DMS79 treated with DMSO at 0.1 percent for 48 hours (cell line): ENCODE measurements at places on chromosomes 3 and 15.

GRCh38 chr15:86634146-86634545 lies 554.5 kb downstream of the AGBL1 start:
- no peak for DNase-seq

DNA sequence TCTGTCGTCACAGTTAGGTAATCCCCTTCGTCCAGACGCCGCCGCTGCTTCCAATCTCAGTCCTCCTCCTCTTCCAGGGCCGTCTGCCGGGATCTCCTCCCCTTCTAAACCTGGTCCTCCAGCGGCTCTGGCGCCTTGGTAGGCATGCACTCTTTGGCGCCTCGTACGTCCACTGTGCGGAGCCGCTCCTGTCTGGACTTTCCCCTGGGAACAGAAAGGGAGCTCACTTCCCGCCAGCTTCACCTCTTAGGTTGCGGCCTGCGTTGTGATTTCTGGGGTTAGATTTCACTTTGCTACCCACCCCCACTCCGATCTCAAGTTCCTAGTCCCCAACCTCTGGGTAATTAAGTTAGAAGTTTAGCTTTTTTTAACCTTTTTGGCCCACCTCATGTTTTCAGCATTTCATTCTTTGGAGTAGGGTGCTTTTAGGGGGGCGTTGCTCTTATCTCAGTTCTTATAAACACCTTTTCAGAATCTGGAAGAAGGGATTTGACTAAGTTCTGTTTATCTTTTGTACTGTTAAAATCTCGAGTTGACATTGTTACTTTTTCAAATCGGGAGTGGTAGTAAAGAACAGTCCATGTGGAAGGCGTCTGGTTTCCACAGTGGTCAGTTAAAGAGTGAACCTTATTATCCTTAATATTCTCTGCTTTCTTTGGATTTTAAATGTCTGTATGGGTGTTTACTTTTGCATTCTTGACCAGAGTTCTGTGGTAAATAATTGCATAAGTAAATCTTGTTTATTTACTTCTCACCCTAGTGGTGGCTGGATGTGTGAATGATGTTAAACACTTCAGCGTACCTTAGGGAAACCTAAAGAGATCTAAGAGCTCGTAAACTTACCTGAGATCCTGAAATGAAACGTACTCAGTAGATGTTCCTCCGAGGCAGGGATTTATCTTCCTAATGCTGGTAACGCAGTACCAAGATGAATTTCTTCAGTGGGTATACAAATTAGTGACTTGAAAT lies 611 bp downstream of the CTDSPL2 start:
- DNase-seq: peak; percentile 53

- no peak for DNase-seq
These were observed 599.4 kb downstream of the UNC13C start for GRCh38 chr15:54577476-54578250.

DNA sequence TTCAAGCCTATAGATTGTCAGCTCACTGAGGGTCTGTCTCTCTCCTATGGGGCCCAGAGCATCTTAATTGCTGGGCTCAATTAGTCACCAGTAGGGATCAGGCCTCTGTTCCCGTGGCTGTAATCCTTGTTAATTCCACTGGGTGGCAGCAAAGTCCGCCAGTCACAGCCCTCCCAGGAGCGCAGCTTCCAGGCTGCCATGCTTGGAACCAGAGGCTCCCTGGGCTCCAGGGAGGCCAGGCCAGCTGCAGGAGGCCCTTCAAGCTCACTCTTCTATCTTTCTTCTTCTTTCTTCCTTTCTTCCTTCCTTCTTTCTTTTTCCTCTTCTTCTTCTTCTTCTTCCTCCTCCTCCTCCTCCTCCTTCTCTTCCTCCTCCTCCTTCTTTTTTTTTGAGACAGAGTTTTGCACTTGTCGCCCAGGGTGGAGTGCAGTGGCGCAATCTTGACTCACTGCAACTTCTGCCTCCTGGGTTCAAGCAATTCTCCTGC lies 14.4 kb downstream of the RNU5B-1 start:
- DNase-seq: peak; percentile 29

- DNase-seq: no peak
These were observed 495.2 kb upstream of the EPHA6 start for GRCh38 chr3:96319166-96319565.

GRCh38 chr15:90062462-90062932 lies 39.8 kb downstream of the IDH2 start:
- DNase-seq: peak; percentile 79

- DNase-seq: no peak
These were observed 1.1 kb upstream of the CD200R1 start for GRCh38 chr3:112976001-112976400.

DNA sequence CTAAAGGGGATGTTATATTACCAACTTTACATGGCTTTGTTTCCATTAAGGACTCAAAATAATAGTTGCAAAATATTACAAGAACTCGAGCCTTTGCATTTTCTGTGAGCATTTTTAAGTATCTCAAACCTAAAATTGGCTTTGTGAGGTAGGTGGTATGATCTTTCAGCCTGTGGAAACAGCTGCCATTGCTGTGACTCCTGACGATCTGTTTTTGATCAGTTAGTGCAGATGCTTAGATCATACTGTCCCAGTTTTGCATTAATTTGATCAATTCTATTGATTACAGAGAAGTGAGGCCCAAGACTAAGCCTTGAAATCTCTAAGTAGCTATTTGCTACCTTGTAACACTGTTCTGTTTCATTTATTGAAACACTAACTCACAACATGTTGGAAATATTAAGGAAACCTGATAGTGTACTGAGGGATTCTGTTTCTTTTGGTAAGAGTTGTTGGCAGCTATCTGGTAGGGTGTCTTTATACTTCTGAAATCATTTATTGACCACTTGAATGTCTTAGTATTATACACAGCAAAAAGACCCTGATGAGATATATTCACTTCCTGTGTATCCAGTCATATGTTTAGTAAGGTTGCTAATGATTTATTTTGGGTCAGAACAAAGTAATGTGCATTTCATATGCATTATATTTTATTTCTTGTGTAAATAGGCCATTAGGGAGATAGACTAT lies 14.8 kb downstream of the SKIL start:
- DNase-seq: no peak

DNA sequence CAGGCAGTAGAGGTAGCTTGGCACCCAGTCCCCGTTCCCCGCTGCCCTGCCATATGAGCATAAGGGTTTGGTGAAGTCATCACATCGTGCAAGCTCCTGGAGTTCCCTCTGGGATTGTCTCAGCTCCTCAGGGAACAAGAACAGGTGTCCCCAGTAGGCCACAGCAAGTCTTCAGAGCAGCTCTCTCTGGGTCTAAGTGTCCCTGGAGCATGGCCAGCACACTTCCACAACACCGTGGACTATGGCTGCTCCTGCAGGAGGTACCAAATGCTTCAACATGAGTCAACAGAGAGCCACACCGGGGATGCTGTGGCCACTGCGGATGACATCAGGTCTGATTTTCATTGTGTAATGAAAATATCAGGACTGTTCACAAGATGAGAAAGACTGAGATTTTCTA lies 23.1 kb downstream of the ABHD6 start:
- DNase-seq: no peak

DNA sequence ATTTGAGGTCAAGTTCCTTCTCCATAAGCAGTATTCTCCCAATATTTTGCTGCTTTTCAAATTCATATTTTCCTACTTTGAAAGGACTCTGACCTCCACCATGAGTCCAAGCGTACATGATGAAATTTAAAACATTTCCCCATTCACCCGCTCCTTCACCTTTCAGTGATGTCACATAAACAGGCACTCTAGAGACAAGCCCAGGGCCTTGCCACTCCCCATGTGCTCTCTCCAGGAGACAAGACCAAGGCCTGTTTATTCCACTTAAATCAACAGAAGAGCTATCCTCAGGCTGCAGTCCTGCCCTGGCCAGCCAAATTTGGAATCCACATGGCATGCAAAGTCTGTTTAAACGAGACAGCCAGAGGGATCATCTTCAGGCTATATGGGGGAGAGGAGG lies 161.5 kb downstream of the ARRDC4 start:
- DNase-seq: no peak

DNA sequence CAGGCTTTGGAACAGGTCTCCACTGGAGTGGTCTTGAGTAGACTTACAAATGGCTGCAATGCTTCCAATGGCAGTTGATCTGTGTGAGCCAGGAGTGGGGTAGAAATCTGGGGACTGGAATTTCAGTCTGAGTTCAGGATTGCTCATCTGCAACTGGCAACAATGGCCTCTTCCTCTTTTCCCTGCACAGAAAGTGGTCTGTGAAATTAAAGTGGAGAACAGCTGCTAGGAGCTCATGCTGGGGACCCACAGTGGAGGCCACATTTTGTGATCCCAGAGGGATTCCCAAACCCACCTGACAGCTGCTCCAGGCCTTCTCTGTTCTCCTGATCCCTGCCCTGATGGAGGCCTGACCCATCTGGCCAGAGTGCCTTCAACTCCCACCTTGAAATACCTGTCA lies 49.6 kb downstream of the CEMIP start:
- no peak for DNase-seq

- no peak for DNase-seq
These were observed 8.8 kb downstream of the CCDC71 start for GRCh38 chr3:49157289-49157688.

- no peak for DNase-seq
These were observed 31.4 kb upstream of the LSAMP start for GRCh38 chr3:116476691-116477090.

GRCh38 chr15:29337156-29337959 lies 67.7 kb upstream of the NSMCE3 start:
- DNase-seq: no peak

GRCh38 chr3:175398676-175399075 lies 539.5 kb downstream of the NAALADL2 start:
- DNase-seq: no peak

- no peak for DNase-seq
These were observed 103.9 kb downstream of the ISL2 start for GRCh38 chr15:76440441-76440840.

DNA sequence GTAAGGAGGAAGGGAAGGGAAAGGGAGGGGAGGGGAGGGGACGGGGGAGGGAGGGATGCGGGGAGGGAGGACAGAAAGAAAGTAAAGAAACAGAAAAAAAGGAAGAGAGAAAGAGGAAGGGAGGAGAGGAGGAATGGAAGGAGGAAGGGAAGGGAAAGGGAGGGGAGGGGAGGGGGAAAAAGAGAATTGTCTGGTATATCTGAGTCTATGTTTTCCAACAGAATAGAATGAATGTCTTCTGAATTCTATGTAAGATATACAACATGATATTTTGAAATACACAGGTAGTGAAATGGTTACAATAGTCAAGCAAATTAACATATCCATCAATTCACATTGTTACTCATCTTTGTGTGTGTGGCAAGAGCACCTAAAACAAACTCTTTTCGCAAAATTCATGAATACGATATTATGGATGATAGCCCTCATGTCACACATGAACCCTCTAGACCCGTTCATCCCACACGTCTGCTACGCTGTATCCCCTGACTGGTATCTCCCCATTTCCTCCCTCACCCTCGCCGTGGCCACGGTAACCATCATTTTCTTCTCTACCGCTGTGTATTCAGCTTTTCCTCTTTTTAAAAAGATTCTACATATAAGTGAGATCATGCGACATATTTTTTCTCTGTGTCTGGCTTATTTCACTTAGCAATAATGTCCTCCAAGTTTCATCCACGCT lies 168.9 kb downstream of the XXYLT1 start:
- DNase-seq: no peak

GRCh38 chr3:183503746-183504145 lies 51.8 kb downstream of the KLHL6 start:
- no peak for DNase-seq

- DNase-seq: no peak
These were observed 38.0 kb downstream of the MEF2A start for GRCh38 chr15:99603828-99604227.

- no peak for DNase-seq
These were observed 779 bp upstream of the CTNNB1 start for GRCh38 chr3:41198526-41198925.

DNA sequence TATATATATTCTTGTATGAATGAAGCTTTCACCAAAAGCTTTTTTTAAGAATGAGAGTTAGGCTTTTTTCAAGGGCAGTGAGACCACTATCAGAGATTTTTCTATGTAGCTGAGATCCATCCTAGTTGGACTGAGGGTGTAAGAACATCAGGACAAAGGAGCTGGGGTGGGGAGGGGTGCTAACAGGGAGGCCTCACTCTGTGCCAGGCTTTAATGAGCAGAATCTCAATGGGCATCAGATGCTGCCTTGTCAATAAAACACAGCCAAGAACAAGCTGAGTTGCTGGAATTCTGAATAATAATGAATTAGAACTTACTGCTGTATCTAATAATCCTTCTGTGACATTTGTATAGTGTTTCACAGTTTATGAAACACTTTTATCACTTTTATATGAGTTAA lies 41.4 kb upstream of the USP3 start:
- DNase-seq: no peak

DNA sequence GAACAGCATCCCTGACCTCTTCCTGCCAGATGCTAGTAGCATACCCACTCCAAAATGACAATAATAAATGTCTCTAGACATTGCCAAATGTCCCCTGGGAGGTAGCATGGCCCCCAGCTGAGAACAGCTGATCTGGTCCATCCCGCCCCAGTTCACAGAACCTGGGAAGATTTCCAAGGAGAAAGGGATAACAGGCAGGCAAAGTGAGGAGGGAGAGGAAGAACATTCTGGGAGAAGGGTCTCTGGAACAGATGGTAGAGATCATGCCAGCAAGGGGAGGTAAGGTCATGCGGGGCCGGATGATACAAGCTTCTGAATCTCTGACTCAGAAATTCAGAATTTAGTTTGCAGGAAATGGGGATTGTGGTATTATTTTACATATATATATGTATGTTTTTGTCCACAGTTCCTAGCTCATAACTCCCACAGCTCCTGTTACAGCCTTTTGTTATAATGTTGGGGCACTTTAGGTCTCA lies 192.7 kb downstream of the SUCLG2 start:
- DNase-seq: no peak

DNA sequence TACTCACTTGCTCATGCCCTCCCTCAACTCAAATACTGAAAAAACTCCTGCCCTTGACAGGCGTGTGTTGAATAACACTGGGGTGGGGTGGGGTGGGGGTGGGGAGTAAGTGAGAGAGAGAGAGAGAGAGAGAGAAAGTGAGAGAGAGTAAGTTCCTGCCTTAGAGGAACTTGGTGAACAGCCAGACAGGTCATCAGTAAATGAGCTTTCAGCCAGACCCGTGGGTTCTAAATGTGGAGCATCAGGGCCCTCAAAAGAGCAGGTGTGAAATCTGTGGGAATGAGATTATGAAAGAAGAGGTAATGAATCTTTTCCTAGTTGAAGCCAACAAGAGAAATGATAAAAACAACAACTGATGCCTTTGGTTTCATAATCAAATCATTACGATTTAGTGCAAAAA lies 134.4 kb upstream of the FAM3D start:
- DNase-seq: no peak

- DNase-seq: no peak
These were observed 29.1 kb downstream of the HDAC11 start for GRCh38 chr3:13509059-13509815.

- DNase-seq: no peak
These were observed 6.7 kb downstream of the MRAS start for GRCh38 chr3:138355071-138355470.

GRCh38 chr3:197820550-197821335 lies 29.7 kb downstream of the LRCH3 start:
- no peak for DNase-seq

DNA sequence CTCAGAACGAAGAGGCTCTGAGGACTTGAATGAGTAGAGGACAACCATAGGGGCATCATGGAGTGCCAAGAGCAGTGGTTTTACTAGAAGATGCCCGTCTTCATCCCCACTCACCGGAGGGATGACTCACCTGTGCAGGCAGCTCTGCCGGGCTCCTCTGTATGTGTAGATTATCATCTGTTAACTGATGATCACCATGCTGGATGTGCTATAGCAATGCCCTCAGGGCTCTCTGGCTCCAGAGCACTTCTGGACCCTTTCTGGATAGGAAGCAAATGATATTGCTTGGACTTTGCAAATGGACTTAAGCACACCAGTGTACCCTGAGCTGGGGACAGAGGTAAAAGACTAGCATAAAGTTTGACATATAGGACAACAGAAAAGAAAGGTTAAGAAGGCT lies 10.2 kb upstream of the TGFBR2 start:
- no peak for DNase-seq
